Frontal cortex (tissue), 4 donors: ENCODE measurements at places on chromosomes 16 and 17.
A peak's percentile ranks its signal among the peaks of the same experiment; 100 is the strongest.

- no peak for DNase-seq
Measured at GRCh38 chr17:76659928-76660655, 16.5 kb upstream of the ST6GALNAC1 start.

DNA sequence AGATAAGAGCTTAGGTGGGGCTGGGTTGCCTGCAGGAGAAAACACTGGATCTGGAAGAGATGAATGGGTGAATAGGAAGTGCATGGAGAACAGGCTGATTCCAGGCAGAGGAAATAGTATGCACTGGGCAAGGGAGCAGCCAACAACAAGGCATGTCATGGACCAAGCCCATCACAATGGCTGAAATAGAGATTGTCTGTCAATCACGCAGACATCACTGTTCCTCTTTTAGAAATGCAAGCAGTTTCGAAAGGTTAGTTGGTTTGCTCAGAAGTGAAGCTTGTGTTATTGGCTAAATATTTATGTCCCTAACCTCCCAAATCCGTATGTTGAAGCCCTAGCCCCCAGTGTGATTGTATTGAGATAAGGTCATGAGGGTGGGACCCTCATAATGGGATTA is 621.7 kb upstream of the CDH11 start:
- no peak for DNase-seq

DNA sequence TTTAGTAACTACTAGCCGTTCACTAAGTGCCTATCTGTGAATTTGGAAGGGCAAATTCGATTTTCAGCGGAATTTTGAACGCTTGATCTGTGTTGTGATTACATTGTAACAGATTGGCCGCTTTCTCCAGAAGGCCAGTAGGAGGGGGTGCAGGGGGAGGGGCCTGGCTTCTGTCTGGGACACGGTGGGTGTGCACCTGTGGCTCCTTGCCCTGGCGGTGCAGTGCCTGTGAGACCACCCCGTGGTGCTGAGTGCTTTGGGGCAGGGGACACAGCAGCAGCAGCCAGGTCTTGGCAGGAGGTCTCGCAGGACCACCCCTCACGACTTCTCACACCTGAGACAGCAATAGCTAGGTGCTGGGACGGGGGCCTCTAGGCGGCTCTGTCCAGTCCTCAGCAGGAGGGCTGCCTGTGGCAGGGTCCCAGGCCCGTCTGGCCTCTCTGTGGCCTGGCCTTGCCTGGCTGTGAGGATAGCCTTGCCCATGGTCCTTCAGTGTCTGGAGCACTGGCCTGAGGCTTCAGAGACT is 1.8 kb downstream of the UBE2I start:
- no peak for DNase-seq

DNA sequence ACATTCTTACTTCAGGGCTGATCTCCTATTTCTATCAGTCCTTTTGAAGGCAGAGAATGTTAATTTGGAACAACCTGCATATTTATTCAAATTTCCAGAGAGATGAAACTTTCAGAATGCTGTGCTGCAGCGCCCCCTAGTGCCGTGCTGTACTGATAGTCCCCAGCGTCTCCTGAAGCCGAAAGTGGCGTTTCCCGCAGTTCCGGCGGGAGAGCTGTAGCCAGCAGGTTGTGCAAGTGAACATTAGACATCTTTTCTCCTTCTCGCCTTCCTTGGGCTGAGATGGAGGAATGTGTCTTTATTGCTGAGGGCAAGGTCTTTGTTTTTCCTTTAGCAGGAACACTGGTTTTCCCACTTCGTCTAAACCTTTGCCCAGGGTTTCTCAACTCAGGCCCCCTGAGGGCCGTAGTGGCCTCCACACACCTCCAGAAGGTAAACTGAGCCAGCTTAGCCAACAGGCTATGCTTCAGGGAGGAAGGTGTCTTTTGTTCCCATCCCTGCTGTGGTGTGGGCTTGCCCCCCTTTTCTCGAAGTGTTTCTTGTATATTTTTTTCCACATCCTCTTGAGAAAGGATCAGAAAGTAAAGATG is 26.4 kb downstream of the USP10 start:
- peak; percentile 59 for DNase-seq

DNA sequence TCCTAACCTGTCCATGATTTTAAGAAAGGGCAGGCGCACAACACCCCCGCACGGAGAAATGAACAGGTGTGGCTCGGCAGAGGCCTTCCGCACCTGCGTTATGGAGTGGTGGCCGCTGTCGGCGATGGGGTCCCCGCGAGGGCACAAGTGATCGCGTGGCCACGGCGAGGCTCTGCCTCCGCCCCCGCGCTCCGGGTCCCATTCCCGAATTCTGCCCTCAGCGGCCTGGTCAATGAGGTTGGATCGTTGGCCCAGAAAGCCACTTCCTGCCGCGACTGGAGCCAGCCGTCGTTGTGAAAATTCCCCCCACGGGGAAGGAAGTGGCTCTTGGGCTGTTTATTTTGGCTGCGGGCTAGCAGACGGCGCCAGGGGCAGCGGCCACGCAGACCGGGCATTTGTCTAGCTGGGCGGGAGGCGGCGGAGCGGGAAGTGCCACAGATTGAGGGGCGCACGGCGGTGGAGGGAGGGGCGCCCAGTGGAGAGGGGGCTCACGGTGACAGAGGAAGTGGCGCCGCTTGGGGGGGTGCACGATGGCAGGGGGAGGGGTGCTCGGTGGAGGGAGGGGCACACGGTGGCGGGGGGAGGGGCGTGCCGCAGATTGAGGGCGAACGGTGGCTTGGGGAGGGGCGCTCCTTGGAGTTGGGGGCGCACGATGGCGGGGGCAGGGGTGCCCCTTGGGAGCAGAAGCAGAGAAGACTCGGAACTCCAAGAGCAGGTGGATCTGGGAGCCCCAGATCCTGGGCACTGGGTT is 25.0 kb downstream of the MRC2 start:
- no peak for DNase-seq

DNA sequence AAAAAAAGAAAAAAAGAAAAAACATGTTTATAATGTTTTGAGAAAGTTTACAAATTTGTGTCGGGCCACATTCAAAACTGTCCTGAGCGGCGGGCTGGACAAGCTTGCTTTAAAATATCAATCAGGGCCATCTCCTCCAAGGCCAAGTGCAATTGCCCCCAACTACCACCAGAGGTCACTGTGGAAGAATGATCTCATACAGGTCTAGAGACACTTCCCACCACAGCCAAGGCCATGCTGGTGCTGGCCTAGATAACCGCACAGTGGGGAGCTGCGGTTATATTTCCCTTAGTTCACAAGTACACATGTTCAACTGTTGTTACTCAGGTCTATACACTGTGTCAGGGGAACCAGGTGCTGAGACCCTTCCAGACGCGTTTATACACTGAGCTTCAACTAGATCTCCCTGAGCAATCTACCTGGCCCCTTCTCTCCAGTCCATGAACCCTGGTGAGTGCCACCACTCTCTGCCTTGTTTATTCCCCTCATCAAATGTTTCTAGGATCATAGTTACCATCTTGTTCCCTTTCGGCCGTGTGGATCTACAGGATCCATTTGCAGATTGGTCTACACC is 83.8 kb upstream of the CCL2 start:
- no peak for DNase-seq

- peak; percentile 45 for DNase-seq
Measured at GRCh38 chr17:42072323-42073187, 22.2 kb upstream of the C17orf113 start.

GRCh38 chr17:49602783-49603182 is 27.1 kb downstream of the NXPH3 start:
- no peak for DNase-seq

DNA sequence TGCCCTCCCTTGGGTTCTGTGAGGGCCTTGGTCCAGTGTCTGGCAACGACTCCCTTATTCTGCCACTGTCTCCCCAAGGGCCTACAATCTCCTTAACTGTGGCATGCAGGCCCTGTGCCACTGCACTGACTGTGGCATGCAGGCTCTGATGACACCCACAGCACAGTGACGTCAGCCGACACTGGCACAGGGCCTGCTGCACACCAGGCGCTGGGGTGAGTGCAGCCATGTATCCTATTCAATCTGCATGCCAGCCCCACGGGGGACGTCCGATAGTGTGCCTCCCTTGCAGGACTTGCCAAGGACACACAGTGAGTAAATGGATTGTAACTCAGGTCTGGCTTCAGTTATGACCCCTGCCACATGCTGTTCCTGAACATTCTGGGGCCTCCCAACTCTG is 39.8 kb upstream of the RASD1 start:
- peak; percentile 81 for DNase-seq

DNA sequence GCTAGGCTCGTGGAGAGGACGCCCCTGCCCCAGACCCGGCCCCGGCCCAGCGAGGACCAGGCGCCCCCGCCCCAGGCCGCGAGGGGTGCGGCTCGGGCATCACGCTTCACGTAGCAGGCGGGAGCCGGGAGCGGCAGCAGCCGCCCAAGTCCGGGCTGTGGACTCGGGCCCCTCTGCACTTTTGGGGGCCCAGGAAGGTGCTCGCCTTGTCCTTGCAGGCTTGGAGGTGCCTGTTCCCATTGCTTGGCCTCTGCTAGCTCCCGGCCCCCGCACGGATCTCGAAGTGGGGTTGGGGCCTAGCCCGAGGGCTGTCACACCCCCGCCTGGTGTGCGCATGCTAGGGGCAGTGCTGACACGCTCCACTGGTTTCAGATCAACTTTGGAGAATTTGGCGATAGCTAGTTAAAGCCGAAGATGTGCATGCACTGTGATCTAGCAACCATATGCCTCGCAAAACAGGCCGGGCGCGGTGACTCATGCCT is 55.7 kb downstream of the WSB1 start:
- no peak for DNase-seq

GRCh38 chr16:6641091-6641490 is 691.6 kb upstream of the RBFOX1 start:
- no peak for DNase-seq

DNA sequence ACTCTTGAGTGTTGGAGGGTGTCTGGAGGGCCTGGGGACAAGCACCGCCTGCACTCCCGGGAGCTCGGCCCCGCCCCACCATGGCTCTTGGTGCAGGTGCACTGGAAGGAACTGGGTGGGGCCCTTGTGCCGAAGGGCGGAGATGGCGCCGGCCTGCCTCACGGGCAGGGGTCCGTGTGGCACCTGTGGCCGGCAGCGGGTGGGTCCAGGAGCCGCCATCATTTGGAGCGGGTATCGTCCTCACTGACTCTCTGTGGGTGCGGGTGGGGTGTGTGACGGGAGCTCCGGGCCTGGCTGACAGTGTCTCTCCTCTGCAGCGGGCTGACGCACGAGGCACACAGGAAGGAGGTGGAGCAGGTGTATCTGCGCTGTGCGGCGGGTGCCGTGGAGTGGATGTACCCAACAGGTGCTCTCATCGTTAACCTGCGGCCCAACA is 5.2 kb downstream of the METRNL start:
- no peak for DNase-seq

- DNase-seq = peak; percentile 52
Measured at GRCh38 chr16:1706386-1707192, 594 bp downstream of the MAPK8IP3 start.

- DNase-seq = no peak
Measured at GRCh38 chr17:29933379-29933778, 3.4 kb upstream of the SSH2 start.

DNA sequence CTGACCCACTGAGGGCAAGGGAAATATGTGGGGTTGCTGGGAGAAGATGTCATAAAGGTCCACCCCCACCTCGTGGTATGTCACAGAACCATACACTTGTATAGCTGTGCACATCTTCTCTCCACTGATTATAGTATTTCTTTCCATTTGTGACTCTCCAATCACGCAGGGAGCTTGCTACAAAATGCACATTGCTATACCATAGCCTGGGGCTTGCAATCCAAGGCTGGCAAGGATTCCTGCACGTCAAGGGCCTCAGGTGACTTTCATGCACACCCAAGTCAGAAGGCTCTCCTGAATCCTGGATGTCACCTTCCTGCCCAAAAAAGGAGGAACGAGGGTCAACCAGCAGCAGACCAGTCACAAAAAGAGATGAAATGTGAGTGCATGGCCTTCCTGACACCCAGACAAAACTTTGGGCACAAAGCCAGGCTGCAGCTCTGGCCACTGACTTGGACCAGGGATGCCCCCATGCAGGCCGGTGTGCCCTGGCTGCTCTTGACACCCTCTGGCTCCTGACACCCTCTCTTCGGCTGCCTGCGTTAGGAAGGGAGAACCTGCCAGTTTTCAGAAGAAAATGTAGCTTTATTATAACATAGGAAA is 12.1 kb downstream of the TBC1D26 start:
- no peak for DNase-seq

GRCh38 chr17:39549747-39550573 is 57.8 kb downstream of the NEUROD2 start:
- no peak for DNase-seq

GRCh38 chr17:81426393-81427172 is 31.3 kb downstream of the BAHCC1 start:
- DNase-seq = no peak

- DNase-seq = no peak
Measured at GRCh38 chr16:10138881-10139280, 43.3 kb downstream of the GRIN2A start.
